NCI-H1436 (cell line): ENCODE measurements at places on chromosomes 3 and 15.

GRCh38 chr3:143977341-143978262 lies 6.0 kb downstream of the DIPK2A start:
- no peak for DNase-seq

DNA sequence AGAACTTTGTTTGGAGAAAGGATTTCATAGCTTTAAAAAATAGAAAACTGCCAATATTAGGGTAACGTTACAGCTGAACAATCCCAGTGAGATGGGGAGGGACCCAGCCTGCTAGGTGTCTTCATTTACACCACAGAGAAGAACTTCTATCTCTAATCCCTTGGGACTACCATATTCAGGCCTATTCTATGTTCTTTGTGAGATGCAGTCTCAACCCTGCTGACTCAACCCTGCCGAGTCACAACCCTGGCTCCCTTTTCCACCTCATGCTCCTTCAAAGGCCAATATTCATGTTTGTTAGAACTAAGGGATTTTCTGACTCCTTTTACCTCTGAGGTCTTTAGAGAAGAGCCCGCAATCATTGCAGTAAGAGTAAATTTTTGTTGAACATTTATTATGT lies 350.5 kb downstream of the EPHB1 start:
- DNase-seq, result no peak

GRCh38 chr15:41987246-41987924 lies 15.0 kb upstream of the EHD4 start:
- DNase-seq, result no peak

- DNase-seq, result no peak
These were observed 416.7 kb downstream of the ZBTB20 start for GRCh38 chr3:114730397-114730796.

- DNase-seq, result no peak
These were observed 6.8 kb upstream of the SKIL start for GRCh38 chr3:170350515-170351413.
